HFFc6 (cell line): ENCODE measurements at places on chromosomes 1 and 21. TPM values are rescaled to one million over a fixed set of nuclear protein-coding genes. Genes with fewer than 3 reads are reported as not detected.

GRCh38 chr1:59506952-59507351 is 210.1 kb downstream of the FGGY start:
- peak; percentile 71 for DNase-seq

DNA sequence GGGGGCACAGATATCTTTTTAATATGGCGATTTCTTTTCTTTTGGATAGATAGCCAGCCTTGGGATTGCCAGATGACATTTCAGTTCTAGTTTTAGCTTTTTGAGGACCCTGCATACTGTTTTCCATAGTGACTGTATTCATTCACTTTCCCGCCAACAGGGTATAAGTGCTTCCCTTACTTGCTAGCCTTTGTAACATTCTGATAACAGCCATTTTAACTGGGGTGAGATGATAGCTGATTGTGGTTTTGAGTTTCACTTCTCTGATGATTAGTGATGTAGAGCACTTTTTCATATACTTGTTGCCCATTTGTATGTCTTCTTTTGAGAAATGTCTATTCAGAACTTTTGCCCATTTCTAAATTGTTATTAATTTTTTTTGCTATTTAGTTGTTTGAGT is 151.9 kb downstream of the NTPCR start:
- DNase-seq = no peak

GRCh38 chr1:201740670-201741111 is 88.3 kb upstream of the IPO9 start:
- DNase-seq = no peak

GRCh38 chr1:167221738-167222610 is 1.3 kb downstream of the POU2F1 start:
- peak; percentile 57 for DNase-seq

- no peak for DNase-seq
These were observed 92.0 kb upstream of the KIF26B start for GRCh38 chr1:245062741-245063305.

- DNase-seq = no peak
These were observed 490.4 kb upstream of the C1orf87 start for GRCh38 chr1:60563777-60564535.

DNA sequence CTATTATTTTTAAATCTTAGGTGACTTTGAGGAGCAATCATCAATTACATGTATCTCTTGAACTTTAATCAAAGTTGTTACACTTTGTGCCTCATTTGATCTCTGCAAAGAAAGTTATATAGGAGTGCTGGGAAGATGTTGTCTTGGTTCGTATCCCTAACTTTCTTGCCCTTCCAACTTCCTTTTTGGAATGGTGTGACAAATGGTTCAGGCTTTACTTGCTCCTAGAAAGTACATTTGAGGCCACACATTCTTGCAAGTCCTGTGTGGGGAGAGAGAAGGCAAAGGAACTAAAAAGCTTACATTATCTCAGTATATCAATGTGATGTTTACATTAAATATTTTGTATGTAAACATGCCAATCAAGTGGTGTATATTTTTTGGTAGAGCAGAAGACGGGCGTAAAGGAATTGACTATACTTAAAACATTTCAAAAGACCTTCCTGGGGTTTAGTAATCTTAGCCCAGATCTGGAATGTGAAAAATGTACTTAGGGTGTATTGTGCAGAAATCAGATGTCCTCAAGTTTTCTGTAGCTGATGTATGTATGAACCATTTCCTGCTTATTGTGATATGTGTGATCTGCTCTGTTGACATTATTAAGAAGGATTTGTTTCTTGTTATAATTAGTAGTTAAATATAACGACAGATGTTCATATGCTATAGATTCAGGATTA is 59.2 kb downstream of the USP25 start:
- DNase-seq = peak; percentile 15

DNA sequence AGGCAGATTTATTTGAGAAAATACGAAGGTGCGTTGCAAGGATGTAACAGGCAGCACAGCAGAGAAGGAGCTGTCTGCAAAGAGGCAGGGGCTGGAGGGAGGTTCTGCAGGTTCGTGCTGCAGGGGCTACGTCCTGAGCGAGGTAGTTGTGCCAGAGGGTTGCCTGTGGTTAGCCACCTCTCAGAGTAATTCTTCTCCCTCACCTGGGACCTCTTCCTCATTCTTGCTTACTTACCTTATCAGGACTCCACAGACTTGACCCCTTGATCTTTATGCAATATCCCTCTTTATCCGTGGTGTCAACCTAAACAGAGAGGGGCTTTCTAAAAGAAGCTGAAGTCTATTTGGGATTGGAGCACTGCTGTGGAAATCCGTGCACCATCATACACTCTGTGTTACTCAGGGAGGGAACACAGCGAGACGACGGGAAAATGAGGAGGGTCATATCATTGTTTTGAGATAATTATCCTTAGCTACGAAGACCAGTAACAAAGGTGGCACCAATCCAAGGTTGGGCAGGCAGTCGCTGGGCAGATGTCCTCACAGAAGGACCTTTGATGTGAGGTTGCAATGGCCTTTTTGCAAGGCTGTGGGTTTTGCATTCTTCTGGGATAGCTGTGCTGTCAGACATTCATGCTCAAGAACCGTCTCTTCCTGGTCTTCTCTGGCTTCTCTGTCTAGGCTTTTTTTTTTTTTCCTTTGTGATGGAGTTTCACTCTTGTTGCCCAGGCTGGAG is 82.8 kb downstream of the WDR4 start:
- no peak for DNase-seq

GRCh38 chr1:39142401-39143060 is 62.0 kb upstream of the MACF1 start:
- DNase-seq = no peak

- no peak for DNase-seq
These were observed 15.9 kb downstream of the SMIM12 start for GRCh38 chr1:34843392-34844251.

- DNase-seq = no peak
These were observed 34.7 kb downstream of the LRP8 start for GRCh38 chr1:53293123-53293522.

DNA sequence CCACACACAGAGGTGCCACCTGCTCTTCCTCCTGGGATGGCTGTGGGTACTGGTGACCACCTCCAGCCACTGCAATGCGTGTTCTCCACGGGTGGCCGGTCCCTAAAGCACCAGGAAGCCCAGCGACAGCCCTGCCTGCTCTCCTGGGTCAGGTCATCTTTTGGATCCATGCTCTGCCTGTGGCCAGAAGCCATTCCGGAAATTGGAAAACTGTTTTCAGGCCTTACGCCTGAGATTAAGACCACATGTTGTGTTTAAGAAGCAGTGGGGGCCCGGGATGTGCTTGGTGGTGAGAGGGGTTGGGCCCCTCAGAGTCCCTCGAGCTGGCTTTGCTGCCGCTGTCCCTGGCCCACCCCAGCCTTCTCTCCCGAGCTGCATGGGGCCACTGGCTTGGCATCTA is 150.8 kb downstream of the PEX14 start:
- no peak for DNase-seq

- no peak for DNase-seq
These were observed 16.6 kb upstream of the CD55 start for GRCh38 chr1:207304710-207305488.

GRCh38 chr1:7552402-7552801 is 218.7 kb upstream of the VAMP3 start:
- no peak for DNase-seq

- DNase-seq = no peak
These were observed 104.1 kb downstream of the NTNG1 start for GRCh38 chr1:107244709-107245500.

DNA sequence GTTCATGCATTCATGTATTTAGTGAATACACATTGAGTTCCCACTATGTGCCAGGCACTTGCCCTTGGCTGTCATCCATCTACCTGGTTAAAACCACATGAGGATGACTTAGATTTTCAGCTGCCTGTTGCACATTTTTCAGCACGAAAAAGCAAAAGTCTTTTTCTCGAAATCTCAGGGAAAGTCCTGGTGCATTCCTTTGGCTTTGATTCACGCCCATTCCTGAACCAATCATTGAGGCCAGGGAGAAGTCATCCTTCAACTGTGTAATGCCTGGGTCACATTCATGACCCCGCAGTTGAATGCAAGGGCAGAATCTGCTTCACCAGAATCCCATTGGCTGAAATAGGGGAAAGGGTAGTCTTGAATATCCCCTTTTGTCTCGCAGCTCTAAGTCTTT is 84.4 kb downstream of the RNF220 start:
- DNase-seq = no peak

GRCh38 chr1:78519446-78519845 is 28.7 kb downstream of the PTGFR start:
- peak; percentile 19 for DNase-seq

DNA sequence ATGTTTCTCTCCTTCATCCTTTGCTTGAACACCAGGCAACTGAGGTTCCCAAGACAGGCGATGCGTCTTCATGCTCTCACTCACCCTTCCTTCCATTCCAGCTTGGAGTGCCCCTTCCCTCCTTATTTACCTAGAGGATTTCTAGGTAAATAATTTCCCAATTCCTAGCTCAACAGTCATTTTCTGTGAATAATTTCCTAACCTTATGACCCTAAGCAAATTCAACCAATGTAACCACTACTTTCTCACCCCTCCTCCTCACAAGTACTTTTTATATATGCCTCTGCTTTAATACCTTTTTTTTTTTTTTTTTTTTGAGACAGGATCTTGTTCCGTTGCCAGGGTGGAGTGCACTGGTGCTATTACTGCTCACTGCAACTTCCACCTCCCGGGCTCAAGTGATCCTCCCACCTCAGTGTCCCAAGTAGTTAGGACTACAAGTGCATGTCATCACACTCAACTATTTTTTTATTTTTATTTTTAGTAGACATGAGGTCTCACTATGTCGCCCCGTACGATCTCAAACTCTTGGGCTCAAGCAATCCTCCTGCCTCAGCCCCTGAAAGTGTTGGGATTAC is 86.7 kb downstream of the USP24 start:
- no peak for DNase-seq

The C1orf174 gene
- 23.5 to 26.9 TPM (median 23.8 TPM) in 3 replicates for total RNA-seq

The B4GALT3 gene
- total RNA-seq = 38.2 to 41.3 TPM (median 39.6 TPM) in 3 replicates

The GSTM3 gene
- 38.7 to 47.2 TPM (median 43.4 TPM) in 3 replicates for total RNA-seq

The SASS6 gene
- total RNA-seq = 2.6 to 4.6 TPM (median 3.9 TPM) in 3 replicates

The TNFRSF8 gene
- not detected in 3 replicates for total RNA-seq

The CCDC185 gene
- total RNA-seq = not detected in 3 replicates

The C1orf115 gene
- total RNA-seq = 0.12 to 0.42 TPM (median 0.38 TPM) in 3 replicates
